Stimulated activated CD4-positive, alpha-beta T cell treated with anti-CD3 and anti-CD28 coated beads, Interleukin-2, amount 100 ng/mL, for 24 hours (primary cell): ENCODE measurements at places on chromosomes 7 and 10.

GRCh38 chr7:39042670-39043069 is 65.0 kb downstream of the POU6F2 start:
- DNase-seq: no peak

- no peak for DNase-seq
Observed at GRCh38 chr10:50396491-50397311, 145.4 kb upstream of the ASAH2 start.

GRCh38 chr7:2529161-2530070 is 9.8 kb downstream of the LFNG start:
- peak; percentile 46 for DNase-seq

DNA sequence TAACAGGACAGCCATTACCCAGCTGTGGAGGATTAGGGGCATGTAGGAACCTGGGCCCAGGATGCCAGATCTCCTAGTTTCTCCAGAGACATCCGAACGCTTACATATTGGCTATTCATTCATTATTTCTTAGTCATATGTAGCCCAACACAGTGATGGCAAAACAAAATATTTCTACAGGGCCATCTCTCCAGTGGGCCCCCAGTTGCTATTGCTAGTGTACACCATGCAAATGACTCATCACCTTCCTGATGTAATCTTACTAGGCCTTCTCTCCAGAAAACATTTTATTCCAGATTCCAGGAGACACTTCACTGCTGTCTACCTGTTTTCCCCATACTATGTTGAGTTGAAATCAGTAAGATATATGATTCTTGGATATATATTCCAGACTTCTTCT is 201.7 kb downstream of the PLXDC2 start:
- DNase-seq: no peak

GRCh38 chr10:79316671-79317431 is 30.4 kb upstream of the PPIF start:
- DNase-seq: no peak

DNA sequence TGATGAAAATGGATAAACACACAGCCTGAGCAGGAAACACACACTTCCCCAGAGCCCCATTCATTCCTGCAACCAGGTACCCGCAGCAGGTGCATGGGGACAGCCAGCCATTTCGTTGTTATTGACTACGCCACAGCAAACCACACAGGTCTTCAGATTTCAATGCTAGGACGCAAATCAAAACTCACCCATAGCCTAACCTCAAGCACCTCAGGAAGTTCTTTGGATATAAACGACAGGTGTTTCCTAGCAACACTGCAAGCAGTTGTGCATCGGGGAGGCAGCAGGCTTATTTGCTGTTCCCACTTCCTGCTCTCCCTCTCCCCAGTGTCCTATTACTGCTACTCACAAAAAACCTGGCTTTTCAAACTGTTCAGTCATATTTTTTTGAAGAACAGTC is 176.5 kb upstream of the FRMD4A start:
- DNase-seq: no peak

DNA sequence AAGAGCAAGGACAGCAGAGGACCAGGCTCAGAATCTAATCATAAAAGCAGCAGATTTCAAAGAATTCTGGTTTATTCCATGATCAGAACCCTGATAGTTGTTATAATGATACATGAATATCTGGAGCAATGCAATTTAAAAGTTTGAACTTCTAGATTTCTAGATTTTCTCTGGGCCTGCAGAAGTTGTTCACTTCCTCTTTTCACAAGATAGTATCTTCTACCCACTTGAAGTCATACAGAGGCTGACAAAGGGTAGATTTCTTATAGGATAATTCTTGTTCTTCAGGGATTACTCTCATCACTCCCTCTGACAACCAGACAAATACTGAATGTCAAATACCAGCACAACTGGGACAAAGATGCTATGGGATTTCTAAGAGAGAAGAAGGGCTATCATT is 320.0 kb upstream of the ETV1 start:
- DNase-seq: no peak

DNA sequence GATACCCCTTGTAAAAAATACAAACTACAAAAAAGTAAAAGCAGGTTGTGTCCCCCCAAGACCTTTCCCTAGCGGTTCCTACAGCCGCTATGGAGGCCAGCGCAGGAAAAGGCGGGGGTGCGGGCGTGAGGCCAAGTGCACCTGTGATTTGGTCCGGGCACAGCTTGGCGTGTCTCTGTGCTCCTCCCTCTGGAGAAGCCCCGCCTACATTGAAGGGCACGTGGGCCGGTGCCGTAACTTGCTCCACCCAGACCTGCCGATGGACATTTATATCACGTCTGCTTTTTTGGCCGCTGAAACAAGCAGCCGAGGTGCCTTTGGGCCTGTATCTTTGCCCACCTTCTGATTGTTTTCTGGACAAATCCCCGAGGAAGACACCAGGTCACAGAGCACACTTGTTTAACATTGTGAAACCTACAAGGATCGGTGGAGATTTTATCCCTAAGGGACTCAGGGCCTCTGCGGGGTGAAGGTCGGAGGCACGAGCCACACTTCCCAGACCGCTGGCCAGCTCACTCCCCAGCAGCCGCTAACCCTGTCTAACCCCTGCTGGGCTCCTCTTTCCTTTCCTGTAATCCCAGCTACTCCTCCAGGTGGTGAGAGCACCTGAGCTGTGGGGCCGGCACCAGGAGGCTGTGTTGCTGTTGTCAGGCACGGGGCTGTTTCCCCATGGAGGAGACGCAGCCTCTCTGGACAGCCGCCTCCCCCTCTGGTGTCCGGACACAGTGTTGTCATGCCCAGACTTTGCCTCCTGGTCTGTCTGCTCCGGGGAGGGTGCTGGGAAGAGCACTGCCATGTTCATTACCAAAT is 18.8 kb upstream of the INPP5A start:
- no peak for DNase-seq

DNA sequence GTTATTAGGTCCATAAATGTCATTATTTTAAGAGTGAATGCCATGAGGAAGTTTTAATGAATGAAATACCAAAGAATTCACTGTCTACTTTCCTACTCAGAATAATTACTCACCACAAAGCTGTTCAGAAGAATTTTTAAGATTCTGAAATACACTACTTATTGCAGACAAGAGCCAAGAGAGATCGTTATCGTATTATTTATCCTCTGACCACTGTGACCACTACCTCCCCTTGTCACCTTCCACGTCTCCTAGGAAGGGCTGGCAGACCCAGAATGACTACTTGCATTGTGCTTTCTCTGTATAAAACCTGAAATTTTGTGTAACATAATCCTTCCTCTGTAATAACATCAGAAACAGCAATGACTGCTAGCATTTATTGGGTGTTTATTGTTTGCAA is 81.9 kb downstream of the ABCB5 start:
- no peak for DNase-seq

- no peak for DNase-seq
Observed at GRCh38 chr7:101708223-101708622, 79.1 kb upstream of the MYL10 start.

DNA sequence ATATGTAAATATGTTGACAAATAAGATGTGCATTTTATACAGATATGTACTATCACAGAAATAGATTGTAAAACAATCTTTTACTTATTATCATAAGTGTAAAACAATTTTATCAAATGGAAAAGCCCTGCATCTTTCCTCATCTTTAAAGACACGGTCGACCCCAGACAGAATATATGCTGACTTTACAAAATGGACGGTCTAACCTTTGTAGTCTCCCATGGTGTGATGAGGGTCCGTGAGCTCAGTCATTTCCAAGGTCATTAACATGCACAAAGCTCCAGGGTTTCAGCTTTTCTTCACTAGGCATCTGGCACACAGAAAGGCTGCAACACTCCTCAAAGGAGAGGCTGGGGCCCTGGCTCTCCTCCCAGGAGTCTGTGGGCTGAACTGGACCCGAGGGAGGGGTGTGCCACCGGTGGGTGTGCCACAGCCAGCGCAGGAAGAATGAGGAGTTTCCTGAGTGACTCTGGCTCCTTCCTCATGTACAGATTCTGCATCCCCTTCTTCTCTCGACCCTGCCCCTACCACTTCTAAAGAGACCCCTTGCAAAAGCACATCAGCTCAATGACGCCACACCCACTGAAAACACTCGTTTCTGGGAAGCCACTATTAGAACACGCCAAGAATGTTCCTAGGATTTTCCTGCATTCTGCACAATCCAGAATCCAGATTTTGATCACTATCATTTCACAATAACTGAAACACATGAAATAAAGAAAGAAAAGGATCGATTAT is 26.2 kb upstream of the ABLIM1 start:
- DNase-seq: no peak

- peak; percentile 82 for DNase-seq
Observed at GRCh38 chr10:21278491-21279216, 246.8 kb downstream of the SKIDA1 start.

DNA sequence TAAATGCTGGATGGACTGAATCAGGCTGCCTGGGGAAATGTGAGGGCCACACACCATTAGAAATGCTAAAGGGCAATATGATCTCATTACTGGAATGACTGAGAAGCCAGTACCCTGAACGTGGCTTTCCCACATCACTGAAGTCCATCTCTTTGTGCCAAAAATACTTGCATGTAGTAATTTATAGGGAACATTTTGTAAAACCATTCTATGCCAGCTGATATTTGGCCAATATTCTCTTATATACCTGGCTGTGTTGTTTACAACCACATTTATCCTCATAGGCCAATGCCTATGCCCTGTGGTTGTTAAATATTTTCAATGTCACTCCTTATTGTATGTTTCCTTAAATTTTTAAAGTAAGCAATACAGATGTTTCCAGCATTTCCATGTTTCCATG is 111.6 kb downstream of the C10orf90 start:
- no peak for DNase-seq

DNA sequence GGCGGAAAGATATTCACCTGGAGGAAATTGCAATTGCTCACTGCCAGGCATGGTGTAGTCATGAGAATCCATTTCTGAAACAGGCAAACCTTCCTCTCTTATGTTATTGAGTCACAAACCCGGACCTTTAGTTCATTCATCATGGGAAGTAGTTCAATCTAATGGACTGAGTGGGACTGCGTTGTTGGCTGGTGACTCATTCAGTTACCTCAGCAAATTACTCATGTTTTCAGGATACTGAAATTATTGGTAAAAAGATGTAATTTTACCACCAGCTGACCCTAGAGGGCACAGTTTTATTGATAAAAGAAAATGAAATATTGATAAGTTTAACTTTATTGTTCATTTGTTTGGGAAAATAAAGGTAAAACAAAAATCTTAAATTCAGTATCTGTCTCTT is 1194.4 kb upstream of the SORCS1 start:
- DNase-seq: no peak

GRCh38 chr10:73854310-73854709 is 20.0 kb downstream of the CAMK2G start:
- DNase-seq: no peak

GRCh38 chr10:73039635-73040034 is 57.0 kb downstream of the P4HA1 start:
- DNase-seq: no peak

DNA sequence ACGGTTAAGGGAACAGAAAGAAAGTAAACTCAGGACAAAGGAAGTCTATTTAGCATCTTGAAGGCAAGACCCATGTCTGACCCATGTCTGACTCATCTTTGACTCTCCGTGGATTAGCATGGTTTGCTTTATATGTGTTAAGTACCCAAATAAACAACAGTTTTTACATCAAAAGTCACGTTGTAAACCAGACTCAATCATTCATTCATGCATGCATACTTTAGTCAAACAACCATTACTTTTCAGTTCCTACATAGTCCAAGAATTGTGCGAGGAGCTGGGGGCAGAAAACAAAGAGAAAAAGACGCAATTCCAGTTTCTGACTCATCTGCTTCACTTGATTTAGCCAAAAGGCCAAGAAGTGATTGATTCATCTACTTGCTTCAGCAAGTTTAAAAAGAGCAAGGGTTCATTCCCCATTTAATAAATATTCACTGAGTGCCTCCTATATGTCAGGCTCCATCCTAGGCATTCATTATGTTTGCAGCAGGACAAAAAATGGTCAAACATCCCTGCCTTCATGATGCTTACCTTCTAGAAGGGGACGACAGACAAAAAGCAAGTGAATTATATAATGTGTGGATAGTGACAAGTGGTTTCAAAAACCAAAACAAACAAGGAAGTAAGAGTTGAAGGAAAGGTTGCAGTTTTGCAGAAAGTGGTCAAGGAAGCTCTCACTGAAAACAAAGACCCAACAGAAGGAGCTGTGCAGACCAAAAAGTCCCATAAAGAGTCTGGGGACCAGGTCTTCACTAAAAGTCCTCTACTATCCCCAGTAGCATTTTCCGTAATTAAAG is 116.2 kb downstream of the FAM107B start:
- DNase-seq: no peak

- DNase-seq: no peak
Observed at GRCh38 chr7:47392241-47392759, 189.6 kb downstream of the TNS3 start.

DNA sequence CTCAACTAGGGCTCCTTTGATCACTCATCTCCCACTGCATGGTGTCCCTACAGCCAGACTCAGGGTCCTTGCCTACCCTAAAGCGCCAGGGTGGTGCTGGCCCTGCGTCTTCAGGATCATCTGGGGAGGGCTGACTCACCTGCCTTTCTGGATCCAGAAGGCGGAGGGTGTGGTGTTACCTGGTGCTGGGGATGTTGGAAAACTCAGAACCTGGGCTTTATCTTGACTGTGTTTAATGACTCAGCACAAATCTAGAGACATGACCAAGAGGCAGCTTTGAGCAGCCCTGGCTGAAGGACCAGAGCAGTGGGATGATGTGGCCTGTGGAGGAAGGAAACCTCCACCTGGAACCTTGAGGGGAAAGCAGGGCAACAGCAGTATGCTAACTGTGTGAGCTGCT is 96.5 kb downstream of the GRK5 start:
- DNase-seq: no peak

GRCh38 chr7:67773081-67773480 is 776.4 kb downstream of the TYW1 start:
- no peak for DNase-seq

DNA sequence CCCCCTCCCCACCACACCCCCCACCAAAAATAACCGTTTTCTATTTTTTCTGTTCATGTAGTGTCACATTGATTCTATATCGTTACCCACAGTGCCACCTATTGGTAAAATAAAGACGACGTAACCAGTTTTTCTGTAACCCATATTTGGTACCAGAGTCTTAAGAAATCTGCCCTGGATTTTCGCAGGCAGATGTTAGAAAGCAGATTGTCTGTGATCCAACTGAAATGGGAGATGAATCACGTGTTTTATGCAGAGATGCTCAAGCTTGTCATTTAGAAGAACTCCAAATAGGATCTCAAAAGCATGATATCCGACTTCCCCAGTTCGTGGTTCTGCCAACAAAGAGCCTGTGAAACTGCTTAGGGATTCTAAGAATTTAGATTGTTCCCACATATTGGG is 261.1 kb upstream of the CSTF2T start:
- DNase-seq: no peak

DNA sequence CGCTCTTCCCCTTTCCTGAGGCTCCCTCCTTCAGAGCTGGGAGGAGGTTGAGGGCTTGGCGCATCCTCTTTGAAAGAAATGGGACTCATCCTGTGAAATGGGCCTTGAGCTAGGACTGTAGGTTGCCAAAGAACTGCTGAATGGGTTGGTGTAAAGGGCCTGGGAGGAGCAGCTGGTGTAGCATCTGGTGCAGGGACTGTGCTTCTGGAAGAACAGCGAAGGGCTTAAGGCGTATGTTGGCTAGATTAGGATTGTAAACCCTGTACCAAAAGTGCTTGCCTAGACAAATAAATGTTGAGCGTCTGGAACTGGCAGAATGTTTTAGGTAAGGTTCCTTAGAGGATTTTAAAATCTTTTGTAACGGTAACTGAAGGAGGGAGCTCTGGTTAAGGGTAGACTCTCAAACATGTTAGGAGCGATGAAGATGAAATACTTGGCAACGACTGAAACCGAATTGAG is 563 bp downstream of the STAM start:
- DNase-seq: no peak
